Stimulated activated CD4-positive, alpha-beta T cell treated with anti-CD3 and anti-CD28 coated beads, Interleukin-15, amount 100 ng/mL, for 48 hours (primary cell): ENCODE measurements at places on chromosomes 2 and 18.

DNA sequence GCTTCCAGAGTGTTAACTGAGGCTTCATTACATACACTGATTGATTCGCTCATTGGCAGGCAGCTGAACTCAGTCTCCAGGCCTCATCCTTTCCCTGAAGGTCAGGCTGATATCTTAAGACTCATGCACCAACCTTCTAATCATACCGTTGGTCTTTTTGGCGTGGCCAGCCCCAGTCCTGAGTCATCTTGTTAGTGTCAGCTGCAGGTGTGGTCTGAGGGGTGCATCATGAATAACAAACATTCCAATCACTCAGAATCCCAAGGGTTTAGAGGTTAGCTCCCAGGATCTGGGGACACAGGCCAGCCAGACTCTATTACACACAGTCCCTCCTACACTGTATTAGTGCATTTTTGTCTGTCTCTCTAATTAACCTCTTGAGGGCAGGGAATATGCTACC, 271.5 kb downstream of the HRH4 start:
- DNase-seq = no peak

DNA sequence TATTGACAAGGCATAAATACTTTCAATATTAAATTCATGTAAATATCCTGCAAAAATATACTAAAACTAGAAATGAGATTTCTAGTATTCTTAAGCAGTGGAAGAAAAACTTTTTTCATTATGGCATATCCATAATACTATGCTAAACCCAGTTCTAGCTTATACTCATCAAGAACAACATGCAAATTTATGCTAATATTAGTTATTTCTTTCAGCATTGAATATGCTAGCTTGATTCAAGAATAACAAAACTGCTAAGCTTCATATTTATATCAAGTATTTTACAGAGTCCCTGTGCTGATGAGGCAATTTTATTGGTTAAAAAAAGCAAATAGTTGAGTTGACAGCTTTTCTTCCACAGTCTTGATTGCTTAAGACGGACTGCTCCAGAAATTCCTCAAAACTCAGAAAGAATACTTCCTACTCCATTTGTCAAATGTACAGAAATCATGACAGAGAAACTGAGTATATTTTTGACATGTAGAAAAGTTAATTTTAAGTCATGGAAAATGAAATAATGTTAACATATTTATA, 105.0 kb downstream of the PIGN start:
- no peak for DNase-seq

- DNase-seq = no peak
Measured at GRCh38 chr18:7603259-7604000, 36.3 kb downstream of the PTPRM start.

DNA sequence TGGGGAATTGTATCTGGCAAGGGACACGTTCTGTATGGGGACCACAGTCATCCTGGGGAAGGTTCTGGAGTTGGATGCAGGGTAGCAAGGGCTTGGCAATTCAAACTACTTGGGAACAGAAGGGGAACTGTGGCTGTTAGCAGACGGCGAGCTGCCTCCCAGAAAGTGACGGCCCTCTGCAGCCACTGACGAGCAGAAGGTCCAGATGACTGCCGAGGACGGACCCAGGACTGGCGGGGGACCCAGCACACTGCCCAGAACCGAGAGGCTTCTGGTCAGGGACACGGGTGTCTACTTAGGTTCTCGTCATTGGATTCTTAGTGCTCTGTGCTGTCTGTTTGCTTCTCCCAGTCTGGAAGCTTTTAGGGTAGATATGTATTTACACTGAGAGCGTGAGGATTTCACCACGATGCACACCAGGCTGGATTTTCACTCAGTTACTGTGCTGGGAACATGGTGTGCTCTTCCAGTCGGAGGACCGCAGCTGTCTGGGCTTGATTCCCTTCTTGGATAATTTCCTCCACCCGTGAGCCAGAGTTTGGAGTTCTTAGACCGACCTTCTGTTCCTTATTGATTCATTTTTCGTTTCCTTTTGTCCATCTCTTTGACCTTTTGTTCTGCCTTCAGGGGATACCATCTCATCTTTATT, 13.4 kb downstream of the GPR35 start:
- DNase-seq = no peak

DNA sequence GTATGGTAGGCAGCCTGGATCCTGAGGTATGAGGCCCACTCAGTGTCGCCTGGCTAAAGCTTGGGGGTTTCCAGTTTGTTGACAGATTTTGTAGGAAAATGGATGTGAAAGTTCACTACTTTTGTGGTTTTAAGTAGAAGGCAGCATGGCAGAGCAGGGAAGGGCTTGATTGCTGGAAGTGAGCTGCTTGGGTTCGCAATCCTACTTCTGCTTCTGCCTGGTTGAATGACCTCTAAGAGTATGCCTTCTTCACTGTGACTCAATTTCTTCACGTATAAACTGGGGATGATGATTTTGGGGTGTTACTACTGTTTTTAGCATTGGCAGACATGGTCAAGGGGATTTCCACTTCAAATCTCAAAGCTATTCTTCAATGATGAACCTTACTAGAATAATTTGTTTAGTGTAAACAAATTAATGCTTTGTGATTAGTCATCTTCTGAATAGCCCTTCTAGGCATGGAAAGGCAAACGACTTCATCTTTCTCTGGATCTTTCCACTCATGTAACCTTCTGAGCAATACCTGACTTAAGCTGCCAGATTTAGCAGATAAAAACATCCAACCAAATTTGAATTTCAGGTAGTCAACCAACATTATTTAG, 13.2 kb downstream of the BMP10 start:
- no peak for DNase-seq

- no peak for DNase-seq
Measured at GRCh38 chr2:46114996-46115395, 182.2 kb upstream of the EPAS1 start.

GRCh38 chr2:46067501-46068305, 229.5 kb upstream of the EPAS1 start:
- DNase-seq = no peak

DNA sequence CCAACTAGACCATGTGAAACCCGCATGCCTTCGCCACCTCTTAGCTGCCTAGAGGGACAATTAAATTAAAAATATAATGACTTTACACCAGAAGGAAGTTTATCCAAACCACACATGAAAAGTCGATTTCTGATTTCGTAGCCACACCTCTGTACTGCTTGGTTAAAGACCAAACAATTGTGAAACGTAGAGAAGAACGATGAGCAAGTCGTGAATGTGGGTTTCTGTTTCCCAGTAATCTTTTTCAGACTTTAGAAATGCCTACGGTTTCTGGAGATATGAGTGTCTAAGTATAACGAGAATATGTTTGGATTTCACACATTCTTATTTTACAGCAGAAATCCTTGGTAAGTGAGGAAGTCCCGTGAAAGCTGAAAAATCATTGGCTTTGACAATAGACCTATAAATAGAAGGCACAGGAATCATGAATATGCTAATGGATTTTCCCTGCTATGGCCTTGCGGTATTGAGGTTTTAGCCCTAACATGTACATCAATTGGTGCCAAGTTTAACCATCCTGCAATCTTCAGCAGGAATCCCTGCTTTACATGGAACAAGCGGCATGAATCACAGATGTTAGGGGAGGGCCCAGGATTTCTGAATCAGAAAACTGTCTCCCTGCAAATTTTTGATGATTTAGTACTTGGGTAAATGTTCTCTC, 105.6 kb downstream of the TTC32 start:
- DNase-seq = no peak

GRCh38 chr18:34121200-34121721, 103.5 kb downstream of the NOL4 start:
- no peak for DNase-seq

- no peak for DNase-seq
Measured at GRCh38 chr2:66548422-66548821, 113.5 kb downstream of the MEIS1 start.

DNA sequence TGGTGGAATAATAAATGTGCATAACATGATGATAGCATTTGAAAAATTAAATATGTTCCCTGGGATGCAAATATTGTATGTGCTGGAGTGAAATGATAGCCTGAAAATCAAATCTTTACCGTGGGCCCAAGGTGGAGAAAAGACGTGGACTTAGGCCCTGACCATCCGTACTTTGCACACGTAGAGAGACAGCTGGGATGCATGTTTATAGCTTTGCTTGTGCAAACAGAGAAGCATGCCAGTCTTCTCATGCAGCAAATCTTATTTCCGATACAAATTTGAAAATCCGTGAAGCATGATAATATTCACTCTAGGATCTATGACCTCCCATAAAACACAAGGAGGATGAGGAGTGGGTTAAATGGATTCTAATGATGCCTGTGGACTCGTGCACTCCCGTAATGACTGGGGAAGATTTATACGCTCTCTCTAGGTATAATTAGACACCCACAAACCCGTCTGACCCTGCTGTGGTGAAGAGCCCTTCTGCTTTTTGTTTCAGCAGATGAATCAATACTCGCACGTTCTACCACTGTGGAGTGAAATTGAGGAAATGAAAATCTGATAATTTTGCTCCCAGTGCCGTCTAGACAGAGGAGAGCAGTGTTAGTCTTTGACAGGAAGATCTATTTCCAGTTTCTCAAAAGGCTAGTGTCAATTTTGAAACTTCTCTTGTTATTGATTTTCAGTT, 810.3 kb upstream of the SALL3 start:
- DNase-seq = no peak

- DNase-seq = no peak
Measured at GRCh38 chr2:239026711-239027361, 179.0 kb downstream of the TWIST2 start.

- DNase-seq = no peak
Measured at GRCh38 chr2:7905756-7906155, 776.1 kb upstream of the ID2 start.

GRCh38 chr2:236170590-236171165, 2.5 kb upstream of the GBX2 start:
- no peak for DNase-seq

DNA sequence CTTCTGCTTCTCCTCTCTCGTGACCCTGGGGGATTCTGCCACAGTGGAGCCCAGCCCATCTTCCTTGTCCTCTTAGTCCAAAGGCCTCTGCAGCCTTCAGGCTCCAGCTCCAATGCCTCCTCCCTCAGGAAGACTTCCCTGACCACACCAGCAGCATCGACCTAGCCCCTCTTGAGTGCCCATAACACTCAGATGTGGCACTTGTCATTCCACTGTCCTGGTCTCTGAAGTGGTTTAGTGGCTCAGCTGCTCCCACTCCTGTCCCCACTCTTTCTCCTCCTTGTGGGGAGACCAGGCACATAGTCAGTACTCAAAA, 97.5 kb downstream of the STPG4 start:
- DNase-seq = no peak

GRCh38 chr2:235105821-235106359, 154.1 kb downstream of the SH3BP4 start:
- DNase-seq = no peak

- no peak for DNase-seq
Measured at GRCh38 chr2:1162768-1163584, 212.3 kb downstream of the SNTG2 start.

DNA sequence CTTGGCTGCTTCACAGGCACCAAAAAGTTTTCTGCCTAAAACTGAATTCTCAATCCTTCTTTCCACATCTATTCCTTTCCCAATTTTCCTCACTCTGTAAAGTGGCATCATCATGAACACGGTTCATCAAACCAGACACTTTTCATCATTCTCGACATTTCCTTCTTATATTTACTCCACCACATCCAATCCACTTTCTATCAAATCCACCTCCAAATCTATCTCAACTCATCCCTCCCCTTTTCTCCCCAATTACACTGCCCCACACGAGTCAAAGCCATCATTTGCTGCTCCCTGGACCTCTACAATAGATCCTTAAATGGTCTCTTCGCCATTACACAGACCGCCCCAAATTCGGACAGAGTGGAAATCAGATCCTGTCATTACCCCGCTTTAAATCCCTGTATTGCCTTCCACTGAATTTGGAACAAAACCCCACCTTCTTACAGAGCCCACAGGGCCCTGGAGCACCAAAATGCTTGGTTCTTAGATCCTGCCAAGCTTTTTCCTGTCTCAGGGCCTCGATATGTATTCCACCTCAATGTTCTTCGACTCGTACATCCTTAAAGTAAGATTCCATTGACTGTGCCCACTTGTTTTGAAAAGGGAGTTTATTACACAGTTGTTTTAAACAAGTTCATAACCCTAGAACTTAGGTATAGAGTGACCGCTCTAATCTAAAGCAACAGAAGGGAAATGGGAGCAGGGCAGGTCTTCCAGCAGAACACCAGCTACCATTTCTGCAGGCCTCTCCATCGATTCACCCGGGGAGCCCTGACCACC, 856 bp downstream of the ACAA2 start:
- DNase-seq = no peak

DNA sequence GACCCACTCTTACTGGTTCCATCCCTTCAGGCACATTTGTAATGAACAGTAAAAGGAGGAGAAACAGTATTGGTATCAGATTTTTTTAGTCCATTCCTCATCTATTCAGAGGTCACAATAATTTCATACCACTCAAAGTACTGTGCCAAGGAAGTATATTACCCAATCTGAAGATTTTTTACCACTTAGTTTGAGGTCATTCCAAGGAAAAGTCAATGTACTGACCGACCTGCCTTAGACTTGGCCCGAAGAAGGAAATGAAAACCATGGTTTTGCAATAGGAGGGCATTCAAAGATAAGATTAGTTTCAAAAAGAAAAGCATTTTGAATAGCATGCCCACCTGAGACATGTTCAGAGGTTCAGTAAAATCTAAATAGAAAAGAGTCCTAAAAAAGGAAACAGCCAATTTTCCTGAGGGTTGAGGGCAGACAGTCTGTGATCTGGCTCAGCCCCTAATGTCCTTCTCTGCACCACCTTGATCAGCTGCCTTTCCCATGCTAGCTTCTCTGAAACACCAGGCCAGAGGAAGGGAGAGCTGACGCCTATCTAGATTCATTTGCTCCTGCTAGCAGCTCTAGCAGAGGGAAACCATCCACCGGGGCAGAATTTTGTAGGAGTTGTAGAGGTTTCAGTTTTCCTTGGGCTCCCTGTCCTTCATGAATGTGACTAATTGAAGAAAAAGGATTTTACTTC, 107.3 kb upstream of the FZD5 start:
- no peak for DNase-seq

DNA sequence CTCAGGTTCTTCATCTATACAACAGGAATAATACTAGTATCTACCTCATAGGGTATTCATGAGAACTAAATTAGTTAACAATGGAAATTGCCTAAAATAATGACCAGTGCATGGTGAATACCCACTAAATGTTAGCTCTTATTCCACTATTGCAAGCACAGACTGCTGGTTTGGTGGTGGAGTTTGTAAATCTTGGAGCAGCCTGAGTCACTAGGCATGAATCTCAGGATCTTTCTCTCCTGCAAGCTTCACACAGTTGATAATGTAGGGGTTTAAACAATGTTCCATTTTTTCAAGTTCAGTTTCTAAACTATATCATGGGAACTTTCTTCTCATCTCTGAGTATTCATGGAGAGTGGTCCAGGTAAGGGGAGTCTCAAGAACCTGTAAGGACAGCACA, 84.0 kb downstream of the OSR1 start:
- DNase-seq = no peak
